Fibroblast of mammary gland (primary cell): ENCODE measurements at places on chromosomes 2 and 18.

- no peak for DNase-seq
These were observed 316.2 kb upstream of the THSD7B start for GRCh38 chr2:136448986-136449780.

- DNase-seq, result no peak
These were observed 155.3 kb upstream of the NABP1 start for GRCh38 chr2:191522478-191523120.

DNA sequence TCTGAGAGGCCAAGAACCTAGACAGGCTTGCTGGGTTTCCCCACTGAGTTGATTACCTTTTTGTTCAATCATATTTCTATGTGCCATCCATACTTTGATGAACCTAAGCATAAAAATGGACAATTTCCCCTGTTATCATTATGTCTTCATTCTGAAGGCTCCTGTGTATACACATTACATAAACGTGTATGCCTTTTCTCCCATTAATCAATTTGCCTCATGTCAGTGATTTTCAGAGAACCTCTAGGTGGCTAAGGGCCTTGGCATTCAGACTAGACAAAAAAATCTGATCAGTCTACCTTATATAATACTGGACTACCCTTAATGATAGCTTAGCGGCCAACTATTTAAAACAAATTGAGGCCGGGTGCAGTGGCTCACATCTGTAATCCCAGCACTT is 4.1 kb upstream of the PEX13 start:
- DNase-seq, result no peak

GRCh38 chr2:145412155-145412554 is 892.2 kb upstream of the ZEB2 start:
- no peak for DNase-seq

DNA sequence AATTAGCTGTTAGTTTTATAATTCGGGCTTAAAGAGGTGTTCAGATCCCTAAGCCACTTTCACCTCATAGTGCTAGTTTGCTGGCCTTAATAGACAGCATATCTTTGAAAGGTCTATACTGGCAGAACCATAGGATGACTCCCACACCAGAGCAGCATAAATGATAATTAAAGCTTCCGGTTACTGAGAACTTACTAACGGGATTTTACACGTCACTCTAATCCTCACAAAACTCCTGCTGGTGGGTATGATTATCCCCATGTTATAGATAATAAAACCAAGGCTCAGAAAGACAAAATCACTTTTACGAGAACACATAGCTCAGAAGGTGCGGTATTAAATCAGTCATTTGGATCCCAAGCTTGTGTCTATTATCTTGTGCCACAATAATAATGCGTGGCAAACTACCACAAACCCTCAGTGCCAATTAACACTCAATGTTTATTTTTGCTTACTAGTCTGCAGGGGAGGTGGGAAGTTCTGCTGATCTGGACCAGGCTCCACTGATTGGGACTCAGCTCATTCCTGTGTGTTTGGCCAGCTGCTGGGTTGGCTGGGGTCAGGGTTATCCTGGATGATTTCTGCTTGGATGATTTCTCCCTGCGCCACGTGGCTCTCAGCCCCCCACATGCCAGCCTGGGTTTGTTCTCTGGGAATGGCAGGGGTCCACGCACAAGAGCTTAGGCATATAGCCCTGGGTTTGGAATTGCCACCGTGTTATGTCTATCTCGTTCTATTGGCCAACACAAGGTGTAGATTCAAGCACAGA is 62.3 kb downstream of the TRIB2 start:
- no peak for DNase-seq

DNA sequence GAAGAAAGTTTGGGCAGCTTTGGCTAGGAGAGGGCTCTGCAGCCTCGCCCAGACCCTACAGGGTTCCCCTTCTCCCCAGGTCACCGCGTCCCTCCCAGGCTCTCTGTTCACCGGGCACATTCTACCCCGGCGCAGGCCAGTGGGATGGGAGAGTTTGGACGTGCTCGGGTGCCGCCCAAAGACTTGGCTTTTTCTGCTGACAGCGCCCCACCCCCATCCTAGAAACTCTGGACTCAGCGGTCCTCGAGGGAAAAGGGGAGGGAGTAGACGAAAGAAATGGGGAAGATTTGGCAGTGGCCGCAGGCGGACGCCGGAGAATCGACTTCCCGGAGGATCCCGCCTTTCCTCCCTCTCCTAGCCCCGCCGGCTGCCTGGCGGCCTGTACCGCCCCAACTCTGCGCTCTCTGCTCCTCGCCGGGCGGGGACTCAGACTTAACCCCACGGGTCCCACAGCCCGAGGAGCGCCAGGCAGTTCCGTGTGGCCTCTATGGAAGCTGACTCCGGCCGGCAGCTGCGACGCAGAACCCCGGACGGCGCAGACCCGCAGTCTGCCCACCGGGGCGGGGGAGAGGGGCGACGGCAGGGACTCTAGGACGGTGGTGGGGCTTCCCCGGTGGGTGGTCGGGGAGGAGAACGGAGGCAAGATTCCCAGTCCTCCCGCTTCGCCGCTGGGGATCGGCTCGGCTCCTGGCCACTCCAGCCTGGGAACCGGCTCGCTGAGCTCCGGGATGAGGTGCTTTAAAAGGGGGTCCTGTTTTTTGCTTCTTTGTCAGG is 863 bp upstream of the SIX2 start:
- peak; percentile 87 for DNase-seq
